ENCODE measurements at places on chromosomes 3 and 15.
A peak's percentile ranks its signal among the peaks of the same experiment; 100 is the strongest.

- no peak for DNase-seq
Observed at GRCh38 chr3:11532931-11533391, 110.8 kb downstream of the VGLL4 start.

DNA sequence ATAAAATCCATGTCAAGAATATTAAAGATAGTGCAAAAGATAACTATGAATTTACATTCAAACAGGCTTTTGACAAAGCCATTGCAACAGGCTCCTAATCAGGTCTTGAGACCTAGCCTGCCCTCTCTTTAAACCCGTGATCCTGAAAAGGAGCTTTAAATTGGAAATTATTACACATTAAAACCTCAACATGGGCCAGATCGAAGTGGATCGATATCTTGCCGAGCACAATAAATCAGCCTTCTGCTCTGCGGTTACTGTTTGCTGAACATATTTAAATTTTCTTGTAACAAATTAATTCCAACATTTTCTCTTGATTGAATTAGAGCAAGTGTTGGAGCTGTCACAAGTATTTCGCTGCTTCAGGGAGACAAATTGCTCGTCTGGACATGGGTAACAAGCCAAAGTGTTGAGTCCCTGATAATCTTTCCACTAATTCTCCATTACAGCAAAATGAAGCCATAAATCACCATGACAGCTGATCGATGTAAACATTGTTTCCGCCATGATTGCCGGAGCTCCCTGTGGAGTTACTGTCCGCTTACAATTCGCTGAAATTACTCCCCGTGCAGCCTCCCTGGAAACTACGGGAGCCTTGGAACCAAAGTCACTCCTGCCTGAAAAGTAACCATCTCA is 47.6 kb downstream of the SHOX2 start:
- DNase-seq, result no peak

DNA sequence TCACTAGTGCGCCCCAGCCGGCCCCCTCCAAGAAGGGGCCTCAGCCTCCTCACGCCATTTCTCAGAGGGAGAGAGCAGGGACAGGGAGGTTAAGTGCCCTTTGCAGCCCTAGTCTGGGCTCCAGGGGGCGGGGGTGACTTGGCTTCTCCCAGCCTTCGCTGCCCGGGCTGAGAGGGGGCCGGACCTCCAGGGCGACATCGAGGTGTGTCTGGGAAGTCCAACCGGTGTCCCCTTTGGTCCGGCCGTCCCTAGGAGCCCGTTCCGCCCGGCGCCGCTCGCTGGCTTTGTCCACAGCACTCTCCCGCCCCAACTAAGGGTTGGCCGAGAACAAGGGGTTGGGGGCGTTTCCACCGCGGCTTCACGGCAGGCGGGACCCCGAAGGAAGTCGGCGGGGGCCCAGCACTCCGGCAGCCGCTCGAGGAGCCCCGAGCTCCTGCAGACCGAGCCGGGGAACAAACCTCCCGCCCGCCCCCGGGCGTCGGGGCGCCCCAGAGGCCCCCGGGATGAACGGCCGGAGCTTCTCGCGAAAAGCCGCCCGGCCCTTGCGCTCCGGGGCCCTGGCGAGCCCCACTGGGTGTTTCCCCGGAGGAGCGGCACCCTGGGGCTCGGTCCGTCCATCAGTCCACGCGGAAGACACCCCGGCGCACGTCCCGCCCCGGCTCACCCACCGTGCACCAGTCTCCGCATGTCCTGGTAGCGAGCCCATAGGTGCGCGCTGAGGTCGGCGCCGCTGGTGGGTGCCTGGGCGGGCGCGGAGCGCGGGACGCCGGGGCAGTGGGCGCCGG is 627 bp downstream of the NT5DC2 start:
- DNase-seq, result peak; percentile 24

DNA sequence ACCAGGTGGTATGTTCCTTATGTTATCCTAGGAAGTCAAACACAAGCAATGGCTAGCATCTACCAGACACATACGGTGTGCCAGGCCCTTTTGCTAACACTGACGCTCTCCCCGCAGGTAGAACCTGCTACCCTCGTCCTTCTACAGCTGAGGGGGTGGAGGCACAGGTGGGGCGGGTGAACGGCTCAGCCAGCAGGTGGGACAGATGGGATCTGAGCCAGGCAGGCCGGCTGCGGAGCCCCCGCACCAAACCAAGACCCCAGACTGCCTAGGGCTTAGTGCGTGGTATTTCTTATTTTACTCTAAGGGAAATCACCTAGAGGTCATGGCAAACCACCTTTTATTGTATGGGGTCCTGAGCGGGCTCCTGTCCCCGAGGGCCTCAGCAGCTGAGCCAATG is 53.9 kb upstream of the PCSK6 start:
- no peak for DNase-seq

GRCh38 chr3:128806588-128806987 is 72.8 kb upstream of the ACAD9 start:
- DNase-seq, result no peak
